ENCODE measurements at places on chromosomes 4 and X.

DNA sequence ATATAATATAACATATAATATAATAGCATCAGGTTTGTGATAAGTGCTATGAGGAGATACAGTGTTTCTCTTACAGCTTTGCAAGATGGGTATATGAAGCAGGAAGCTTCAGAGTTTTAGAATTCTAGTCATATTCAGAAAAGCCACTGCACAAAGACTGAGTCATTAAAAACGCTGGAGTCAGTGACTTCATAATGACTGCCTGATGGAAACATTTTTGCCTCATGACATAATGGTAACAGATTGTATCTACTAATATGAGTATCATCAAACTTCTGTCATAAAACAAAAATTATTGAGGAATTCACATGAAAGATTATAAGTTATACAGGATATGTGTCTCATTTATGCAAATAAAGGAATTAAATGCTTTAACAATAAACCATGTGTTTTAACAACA lies 46.8 kb downstream of the EPHA5 start:
- DNase-seq: peak; percentile 43

DNA sequence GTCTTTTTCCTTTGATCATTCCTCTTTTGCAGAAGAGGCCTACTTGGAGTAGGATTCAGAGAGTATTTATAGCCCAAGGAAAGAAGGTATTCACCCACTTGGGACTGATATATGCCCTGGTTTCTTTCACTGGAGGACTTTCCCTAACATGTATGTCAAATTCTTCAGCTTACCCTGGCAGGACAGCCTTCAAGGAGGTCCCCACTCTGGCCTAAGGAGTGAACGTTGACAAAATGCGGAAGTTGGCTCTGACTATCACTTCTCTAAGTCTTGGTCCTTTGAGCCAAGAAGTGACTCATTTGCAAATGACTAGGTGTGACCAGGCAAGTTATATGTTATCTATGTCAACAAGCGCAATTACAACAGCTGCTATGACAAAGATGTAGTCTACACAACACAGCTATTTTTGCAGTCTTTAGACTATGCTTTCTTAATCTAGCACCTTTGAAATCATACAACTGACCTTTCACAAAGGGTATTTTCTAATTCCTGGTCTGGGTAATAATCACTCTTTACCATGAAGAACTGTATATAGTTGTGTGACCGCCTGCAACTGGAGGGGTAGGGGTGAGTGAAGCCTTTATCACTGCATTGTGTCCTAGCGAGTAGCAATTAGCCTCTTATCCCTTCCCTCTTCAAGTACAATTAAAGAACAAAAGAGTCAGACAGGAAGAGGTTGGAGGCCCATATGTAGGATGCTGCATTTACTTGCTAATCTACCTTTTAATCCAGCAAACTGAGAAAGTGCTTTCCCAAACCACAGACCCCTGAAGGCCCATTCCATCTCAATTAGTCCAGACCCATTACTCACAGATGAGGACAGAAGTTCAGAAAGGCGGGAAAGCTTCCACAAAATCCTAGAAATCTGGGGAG lies 50.1 kb downstream of the RASGEF1B start:
- peak; percentile 90 for DNase-seq

- no peak for DNase-seq
Measured at GRCh38 chr4:62344915-62345314, 1144.8 kb downstream of the ADGRL3 start.

GRCh38 chr4:107388736-107389274 lies 331.2 kb downstream of the PAPSS1 start:
- DNase-seq: no peak
